Islet precursor cell (in vitro differentiated cells): ENCODE measurements at places on chromosomes 11 and 22.

- peak; percentile 84 for DNase-seq
Measured at GRCh38 chr11:61949169-61950034, 749 bp upstream of the BEST1 start.

- DNase-seq = no peak
Measured at GRCh38 chr11:120395778-120396177, 59.6 kb downstream of the ARHGEF12 start.

DNA sequence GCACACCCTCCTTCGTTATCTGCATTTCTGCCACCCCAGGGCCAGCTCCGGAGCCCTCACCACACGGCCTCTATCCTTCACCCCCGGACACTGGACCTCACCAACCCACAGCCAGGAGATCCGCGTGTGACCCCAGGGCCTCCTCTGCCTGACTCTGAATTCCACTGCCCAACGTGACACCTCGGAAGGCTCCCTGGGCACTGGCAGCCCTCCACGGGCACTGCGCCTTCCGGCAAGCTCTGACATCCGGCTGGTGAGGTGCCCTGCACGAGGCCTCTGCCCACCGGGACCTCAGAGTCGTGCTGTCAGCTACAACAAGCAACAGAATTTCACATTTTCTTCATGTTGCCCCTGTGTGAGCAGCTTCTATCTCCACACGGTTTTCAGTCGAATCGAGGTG, 148.3 kb downstream of the CRYBB2 start:
- DNase-seq = no peak

DNA sequence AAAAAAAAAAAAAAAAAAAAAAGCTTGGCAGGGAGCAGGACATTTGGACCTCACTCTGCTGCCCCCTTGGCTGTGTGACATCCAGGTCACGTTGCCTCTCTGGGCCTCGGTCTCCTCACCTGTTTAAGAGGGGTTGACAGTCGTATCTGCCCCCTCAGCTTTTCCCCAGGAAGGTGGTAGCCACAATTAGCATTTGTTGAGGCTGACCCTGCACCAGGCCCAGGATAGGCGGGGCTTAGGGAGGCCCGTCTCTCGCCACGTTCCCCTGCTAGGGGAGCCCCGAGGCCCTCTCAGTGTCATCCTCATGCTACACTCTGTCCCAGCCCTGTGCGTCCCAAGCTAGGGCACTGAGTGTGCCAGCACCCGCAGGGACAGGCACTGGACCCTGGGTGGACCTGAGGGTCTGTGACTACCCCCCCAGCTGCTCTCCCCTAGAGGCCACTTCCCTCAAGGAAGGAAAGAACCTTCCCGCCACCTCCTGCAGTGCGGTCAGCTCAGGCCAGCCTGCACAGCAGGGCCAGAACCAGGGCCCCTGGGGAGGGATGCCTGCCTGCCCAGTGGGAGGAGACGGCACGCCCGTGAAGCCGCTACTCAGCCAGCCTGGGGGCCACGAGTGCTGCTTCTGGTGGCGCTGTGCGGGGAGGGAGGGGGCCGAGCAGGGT, 38.5 kb upstream of the PPARA start:
- DNase-seq = no peak

DNA sequence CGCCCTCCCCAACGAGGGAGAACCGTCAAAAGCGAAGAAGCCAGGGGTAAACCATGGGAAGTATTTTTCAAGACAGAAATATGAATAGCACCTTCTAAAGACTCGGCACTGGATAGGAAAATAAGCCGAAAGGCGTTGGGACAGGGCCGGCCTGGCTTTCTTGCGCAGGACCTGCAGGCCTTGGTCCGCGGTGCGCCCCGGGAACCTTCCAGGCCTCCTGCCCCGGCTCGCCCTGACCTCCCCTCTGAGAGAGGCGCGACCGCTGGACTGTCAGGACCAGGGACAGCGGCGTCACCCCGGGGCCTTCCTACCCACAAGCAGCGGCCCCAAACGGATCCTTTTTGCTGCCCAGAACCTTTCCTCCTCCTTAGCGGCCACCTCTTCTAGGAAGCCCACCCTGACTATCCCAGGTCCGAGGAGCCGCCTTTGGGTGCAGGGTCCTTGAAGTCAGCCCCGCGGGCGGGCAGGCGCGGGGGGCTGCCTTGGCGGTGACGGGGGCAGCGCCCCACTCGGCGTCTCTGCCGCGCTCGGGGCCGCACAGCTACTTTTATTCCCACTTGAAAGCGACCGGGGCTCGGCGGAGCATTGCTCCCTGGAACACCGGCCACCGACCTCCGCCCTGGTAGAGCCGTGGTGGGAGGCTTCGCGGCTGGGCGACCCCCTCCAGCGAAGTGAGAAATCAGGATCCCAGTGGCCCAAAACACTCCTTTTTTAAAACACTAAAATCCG, 650 bp upstream of the MAPK11 start:
- DNase-seq = peak; percentile 91
